ENCODE measurements at places on chromosomes 5 and 9.

GRCh38 chr9:77455312-77455927 lies 192.7 kb downstream of the GNA14 start:
- no peak for DNase-seq

GRCh38 chr9:133379153-133380086 lies 3.3 kb downstream of the STKLD1 start:
- DNase-seq = no peak

DNA sequence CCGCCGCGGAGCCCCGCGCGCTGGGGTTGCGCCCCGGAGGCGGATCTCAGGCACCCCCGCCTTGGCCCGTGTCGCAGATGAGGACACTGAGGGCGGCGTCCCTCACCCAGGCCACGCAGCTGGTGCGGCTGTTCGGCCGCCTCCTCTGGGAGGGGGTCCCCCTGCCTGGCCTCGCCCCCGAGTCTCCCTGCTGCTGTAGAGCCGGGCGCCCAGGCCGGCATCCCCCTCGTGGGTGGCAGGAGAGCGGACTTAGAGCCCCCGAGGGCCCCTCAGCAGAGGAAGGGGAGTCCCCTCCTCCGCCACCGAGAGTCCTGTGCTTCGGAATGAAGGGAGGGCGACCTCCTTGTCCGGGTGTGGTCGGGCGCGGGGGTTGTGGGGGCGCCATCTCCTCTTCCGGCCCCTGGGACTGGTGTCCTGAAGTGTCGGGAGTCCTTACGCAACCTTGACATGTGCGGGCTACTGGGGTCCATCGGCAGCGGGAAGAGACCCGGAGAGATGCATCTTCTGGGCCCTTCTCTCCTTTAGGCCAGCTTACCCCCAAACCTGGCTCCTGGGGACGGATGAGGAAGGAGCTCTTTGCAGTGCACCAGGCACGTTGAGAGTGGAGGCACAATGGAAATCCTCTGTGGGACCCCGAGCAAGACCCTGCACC lies 11.7 kb upstream of the EXOSC2 start:
- DNase-seq = no peak

DNA sequence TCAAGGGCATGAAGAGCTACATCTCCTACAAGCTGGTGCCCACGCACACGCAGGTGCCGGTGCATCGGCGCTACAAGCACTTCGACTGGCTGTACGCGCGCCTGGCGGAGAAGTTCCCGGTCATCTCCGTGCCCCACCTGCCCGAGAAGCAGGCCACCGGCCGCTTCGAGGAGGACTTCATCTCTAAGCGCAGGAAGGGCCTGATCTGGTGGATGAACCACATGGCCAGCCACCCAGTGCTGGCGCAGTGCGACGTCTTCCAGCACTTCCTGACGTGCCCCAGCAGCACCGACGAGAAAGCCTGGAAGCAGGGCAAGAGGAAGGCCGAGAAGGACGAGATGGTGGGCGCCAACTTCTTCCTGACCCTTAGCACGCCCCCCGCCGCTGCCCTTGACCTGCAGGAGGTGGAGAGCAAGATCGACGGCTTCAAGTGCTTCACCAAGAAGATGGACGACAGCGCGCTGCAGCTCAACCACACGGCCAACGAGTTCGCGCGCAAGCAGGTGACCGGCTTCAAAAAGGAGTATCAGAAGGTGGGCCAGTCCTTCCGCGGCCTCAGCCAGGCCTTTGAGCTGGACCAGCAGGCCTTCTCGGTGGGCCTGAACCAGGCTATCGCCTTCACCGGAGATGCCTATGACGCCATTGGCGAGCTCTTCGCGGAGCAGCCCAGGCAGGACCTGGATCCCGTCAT lies 1.4 kb downstream of the SNX18 start:
- no peak for DNase-seq

- peak; percentile 38 for DNase-seq
Measured at GRCh38 chr5:126015235-126016181, 407.7 kb upstream of the GRAMD2B start.

GRCh38 chr5:75363726-75364495 lies 26.9 kb downstream of the HMGCR start:
- DNase-seq = no peak

GRCh38 chr5:1860949-1861348 lies 21.8 kb downstream of the IRX4 start:
- DNase-seq = no peak

- peak; percentile 1 for DNase-seq
Measured at GRCh38 chr5:149667084-149667828, 62.9 kb upstream of the PPARGC1B start.

DNA sequence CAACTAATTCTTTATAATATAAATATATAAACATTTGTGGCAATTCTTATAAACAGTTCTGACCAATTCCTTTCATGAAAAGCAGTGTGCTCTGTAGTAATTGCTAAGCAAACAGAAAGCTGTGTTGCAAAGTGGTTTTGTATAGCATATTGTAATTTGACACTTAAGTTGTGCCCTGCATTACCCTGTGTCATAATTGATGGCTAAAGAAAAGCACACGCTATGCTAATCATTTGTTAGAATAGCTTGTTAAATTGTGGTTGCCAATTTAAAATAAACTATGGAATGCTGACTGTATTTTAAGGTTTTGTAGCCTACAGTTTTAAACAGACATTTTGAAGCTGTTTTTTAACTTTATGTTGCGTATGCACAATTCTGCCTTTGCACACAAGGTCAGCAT lies 140.0 kb downstream of the PBX3 start:
- DNase-seq = no peak

DNA sequence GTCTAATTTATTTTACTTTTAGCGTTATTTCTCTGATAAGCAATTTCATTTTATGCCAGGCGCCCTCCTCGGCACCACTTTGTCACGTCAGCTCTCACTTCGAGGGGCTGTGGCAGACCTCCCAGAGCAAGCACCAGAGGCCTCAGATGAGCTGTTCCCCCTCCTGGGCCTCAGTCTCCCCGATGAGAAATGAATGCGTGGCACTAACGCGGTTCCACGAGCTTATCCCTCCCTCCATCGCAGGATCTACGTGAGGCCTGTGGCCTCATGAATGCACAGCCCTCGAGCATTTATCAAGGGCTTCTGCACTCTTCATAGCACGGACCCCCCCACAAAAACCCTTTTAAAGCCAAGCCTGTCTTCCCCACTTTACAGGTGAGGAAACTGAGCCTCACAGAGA lies 205.2 kb downstream of the CDK5RAP2 start:
- DNase-seq = no peak

DNA sequence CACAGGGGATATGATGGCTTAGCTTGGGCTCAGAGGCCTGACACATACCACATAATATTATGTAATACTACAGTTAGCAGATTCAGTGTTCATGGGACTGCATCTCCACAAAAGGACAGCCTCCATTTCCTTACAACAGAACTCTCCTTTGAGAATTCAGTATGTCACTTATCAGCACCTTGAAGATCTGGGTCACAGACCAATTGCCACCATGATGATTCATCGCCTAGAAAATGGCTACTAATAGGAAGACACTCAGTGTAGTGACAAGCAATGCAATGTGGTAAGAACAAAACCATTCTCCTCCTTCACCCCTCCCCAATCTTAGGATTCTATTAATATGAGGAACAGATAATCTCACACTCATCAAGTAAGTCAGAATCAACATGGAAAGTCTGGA lies 38.7 kb upstream of the PRLR start:
- DNase-seq = no peak

GRCh38 chr5:172096207-172096940 lies 89.9 kb upstream of the FBXW11 start:
- no peak for DNase-seq

- DNase-seq = no peak
Measured at GRCh38 chr5:137231540-137231939, 267.6 kb downstream of the SPOCK1 start.

- DNase-seq = no peak
Measured at GRCh38 chr9:92535940-92536850, at the start of gene ECM2. Gene ECM2, minus strand, starts transcription at chr9:92535990. Its CDS starts 13,124 bp downstream, at chr9:92522866.

DNA sequence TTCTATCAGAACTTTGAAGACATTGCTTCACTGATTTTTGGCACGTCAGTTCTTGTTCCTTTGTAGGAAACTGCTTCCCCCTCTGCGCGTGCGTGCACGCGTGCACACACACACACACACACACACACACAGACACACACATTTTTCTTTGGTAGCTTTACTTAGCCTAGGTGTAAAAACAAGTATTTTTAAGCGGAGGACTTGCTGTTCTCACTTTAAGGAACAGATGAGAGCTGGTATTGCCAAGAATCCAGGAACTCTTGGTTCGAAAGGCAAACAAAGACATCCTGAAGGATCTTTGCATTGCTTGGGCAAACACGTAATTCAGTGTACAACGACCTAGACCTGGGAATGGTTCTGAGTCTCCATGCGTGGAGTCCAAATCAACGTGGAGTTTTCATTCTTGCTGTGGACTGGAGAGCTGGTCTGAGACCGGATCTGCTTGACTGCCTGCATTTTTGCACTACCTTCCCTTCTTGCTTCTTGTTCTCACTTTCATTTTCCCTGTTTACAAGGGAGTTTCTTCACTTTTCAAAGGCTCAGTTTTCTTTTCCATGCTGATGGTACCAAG lies 8.2 kb downstream of the TMEM268 start:
- peak; percentile 54 for DNase-seq

DNA sequence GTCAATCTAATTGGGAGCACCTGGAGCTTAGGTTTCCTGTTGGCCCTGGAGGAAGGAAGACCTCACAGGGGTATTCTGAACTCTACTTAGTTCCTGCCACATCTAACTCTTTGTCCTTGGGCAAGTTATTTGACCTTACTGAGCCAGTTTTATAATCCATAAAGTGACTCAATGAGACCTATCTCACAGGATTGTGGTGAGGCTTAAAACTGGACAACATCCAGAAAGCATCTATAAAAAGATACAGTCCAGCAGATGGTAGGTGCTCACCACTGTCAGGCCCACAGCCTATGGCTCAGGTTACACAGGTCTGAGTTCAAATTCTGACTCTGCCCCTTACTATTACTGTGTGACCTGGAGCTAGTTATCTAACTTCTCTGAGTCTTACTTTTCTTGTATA lies 23.3 kb downstream of the KCNV2 start:
- no peak for DNase-seq

DNA sequence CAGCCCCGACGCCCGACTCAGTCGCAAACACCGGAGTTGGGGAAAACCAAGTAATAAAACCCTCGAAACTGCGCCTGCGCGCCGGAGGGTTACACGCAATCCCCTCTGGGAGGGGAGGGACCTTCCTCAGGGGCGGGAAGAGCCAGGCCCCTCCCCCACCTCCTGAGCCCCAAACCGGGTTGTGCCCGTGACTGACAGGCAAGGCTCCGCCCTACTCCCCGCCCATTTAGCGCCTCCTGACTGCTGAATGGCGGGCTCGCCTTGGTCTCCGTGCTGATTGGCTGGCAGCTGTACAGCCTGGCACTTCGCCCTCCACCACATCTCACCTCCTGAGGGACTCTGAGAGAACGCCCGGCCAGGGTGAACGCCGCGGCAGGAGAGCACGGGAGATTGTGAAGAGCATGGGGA lies at the start of gene PRDM9:
PRDM9 (plus strand) TSS at position 332 of the 408 bp plus-strand sequence. CDS start 1,425 bp downstream, outside the sequence.
- peak; percentile 27 for DNase-seq

DNA sequence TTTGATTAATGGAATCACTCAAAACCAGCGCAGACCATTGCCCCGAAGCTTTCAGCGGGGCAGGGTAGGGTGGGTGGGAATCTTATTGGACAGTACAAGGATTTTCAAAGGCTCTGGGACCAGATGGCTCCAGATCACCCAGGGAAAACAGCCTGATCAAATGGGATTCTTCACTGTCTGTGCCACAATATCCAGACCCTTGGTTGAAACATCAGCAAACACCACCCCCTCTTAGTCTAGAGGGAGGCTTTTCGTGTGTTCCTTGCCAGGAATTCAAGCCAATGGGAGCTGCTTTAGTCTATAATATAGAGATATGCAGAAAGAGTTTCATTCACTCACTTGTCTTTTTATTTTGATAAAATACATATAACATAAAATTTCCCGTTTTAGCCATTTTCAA lies 1.7 kb downstream of the GFI1B start:
- DNase-seq = no peak

- no peak for DNase-seq
Measured at GRCh38 chr5:17748941-17749340, 114.7 kb downstream of the TAF11L14 start.

DNA sequence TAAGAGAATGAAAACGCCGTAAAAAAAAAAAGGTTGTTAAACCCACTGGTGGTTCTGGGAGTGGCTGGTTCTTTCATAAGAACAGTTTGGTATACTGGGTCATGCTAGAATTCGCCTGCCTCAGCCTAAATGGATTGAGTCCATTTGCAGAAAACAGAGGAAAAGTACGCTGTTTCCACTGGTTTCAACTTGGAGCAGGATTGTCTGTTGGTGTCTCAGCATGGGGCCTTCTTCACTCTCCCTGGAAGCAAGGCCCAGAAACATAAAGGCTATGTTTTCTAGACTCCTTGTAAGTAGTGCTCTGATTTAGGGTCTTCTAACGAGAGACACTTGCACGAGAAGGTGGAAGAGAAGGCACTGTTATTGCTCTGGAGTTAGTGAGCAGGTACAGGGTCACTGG lies 116.9 kb upstream of the MTAP start:
- no peak for DNase-seq

GRCh38 chr9:87875831-87876545 lies 6.7 kb upstream of the SPATA31E1 start:
- no peak for DNase-seq

DNA sequence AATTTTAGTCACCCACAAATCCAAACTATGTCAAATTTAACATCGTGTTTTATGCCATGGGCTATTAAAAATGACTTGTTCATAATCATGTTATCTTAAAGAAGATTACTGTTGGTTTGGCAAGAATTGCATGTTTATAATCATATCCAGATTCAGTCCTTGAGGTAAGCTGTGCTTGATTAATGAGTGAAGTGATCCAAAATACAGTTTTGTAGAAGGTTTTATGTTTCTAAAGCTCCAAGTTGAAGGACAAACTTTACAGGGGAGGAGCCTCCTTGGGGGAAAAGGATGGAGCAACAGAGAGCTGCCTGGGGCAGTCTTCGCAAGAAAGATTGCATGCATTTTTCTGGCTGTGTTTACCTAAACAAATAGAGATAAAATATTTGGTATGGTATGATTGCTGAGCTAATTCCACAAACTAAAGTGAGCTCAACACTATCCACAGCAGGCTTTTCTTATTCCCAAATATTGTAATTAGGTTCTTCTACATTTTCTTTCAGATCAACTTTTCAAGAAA lies 189.5 kb upstream of the TYRP1 start:
- no peak for DNase-seq

- no peak for DNase-seq
Measured at GRCh38 chr5:168530621-168531150, 1.6 kb downstream of the FBLL1 start.

GRCh38 chr9:136757328-136757727 lies 715 bp downstream of the LCN8 start:
- DNase-seq = no peak

GRCh38 chr5:66843065-66843464 lies 246.9 kb downstream of the MAST4 start:
- no peak for DNase-seq

DNA sequence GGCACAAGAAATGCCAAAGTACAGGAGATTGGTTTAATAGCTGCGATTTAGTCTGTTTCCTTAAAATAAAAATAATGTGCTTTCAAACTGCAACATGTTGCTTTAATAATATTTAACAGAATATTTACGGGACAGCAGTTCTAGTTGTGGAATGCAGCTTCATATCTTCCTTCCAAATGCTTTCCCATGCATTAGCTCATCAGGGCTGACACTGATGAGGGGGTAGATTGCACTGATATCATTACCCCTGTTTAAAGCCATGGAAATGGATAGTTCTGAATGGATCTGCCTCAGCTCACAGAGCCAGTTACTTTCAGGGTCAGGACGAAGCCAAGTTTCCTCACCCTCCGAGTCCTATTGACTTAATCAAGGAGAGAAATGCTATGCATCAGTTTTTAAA lies 93.2 kb upstream of the OSMR start:
- DNase-seq = no peak

GRCh38 chr9:133375116-133375723 lies 640 bp downstream of the SURF4 start:
- no peak for DNase-seq

GRCh38 chr5:88489364-88489763 lies 220.7 kb upstream of the TMEM161B start:
- no peak for DNase-seq

All from kidney glomerular epithelial cell (primary cell).